ENCODE measurements at places on chromosomes 16 and 17. TPM values are rescaled to one million over a fixed set of nuclear protein-coding genes. Genes with fewer than 3 reads are reported as not detected.

DNA sequence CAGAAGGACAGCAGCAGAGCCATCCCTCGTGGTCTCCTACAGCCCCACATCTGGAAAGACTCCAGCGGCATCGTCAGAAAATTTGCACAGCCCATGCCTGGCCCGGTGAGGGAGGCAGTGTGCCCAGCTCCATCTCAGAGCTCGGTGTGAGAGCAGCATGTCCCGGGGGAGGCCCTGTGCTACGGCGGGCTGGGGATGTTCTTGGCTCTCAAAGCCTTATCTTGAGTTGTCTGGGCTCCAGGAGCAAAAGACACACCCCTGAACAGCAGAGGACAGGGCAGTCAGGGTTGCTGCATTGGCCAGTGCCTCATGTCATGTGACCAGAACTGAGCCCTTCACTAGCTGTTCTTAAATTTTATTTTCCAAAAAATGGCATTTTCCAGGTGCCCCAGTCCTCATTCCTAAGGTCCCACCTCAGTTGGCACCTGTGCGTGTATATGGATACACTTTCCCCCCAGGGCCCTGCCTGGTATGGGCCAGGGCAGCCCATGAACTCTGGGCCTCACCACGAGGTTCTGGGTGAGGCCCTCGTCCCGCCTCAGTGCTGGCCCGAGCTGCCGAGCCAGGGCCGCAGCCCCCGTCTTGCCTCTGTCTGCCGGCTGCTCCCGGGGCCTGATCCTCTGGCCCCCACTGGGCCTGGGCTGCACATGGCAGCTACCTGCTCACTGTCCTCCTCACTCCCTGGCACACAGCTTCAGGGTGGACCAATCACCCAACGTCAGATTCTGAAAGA lies 3.0 kb downstream of the NUDT16L1 start:
- H3K36me3 ChIP-seq: peaks cover 6% of the 10 kb centered on the region
- no peaks in the 10 kb centered on the region for H3K4me1 ChIP-seq
- H3K27ac ChIP-seq: no peak overlapping the region
- no peak for DNase-seq
- peak overlapping the region; percentile 88 for H3K4me3 ChIP-seq

DNA sequence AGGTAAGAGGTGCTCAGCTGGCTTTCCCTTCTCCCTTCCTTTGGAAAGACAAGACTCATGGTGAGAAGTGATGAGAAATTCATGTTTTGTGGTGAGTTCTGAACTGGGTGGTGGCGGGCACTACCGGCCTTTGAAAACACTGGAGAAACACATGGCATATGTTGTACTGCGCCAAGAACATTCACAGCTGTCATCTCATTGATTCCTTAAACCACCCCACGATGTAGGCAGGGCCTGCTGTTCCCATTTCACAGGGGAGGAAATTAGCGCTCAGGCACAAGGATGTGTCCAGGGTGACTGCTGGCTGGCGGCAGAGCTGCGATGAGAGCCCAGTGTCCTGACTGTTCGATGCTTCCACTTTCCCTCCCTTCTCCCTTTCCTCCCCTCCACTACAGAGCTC lies 1.6 kb upstream of the DOC2B start:
- DNase-seq: no peak
- no peak overlapping the region for H3K4me3 ChIP-seq
- no peak overlapping the region for H3K27ac ChIP-seq
- peaks cover 5% of the 10 kb centered on the region for H3K4me1 ChIP-seq
- peaks cover 77% of the 10 kb centered on the region for H3K27me3 ChIP-seq

DNA sequence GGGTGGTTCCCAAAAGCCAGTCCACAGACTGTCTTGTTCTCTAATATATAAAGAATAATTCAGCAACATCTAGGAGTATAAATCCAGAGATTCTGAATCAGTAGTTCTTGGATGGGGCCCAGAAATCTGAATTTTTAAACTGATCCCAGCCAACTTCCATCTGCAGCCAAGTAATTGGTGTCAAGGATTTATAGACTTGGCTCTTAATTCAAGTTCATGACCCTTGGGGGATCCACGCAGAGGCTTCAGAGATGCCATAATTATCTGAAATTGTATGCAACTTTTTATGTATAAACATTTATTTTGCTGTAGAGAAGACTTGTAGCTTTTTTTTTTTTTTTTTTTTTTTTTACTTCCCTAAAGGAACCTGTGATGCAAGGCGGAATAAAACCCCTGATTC lies 60.6 kb downstream of the HLF start:
- H3K27ac ChIP-seq: no peak overlapping the region
- H3K27me3 ChIP-seq: no peaks in the 10 kb centered on the region
- H3K4me1 ChIP-seq: no peaks in the 10 kb centered on the region

DNA sequence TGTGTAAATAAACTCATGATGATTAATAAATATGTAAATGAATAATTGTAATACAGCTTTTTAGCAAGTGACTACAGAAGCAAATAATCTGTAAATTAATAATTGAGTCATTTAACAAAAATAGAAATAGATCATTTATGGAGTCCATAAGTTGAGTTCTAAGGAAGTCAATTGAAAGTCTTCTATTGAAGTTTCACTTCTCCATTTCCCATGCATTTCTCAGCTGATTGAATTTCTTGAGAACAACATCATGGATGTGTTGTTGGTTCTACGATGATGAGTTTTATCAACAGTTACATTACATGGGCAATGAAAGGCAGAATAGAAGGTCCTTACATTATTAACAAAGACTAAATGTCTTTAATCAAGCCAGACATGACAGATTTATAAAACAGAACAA lies 290.4 kb downstream of the MAP2K6 start:
- no peak overlapping the region for H3K4me3 ChIP-seq
- no peaks in the 10 kb centered on the region for H3K36me3 ChIP-seq
- H3K27ac ChIP-seq: no peak overlapping the region
- no peaks in the 10 kb centered on the region for H3K4me1 ChIP-seq
- DNase-seq: no peak
- H3K27me3 ChIP-seq: no peaks in the 10 kb centered on the region

GRCh38 chr17:7022781-7023571 lies at the start of gene BCL6B:
BCL6B (plus strand) TSS chr17:7023050; CDS start chr17:7023672, 622 bp downstream.
- H3K36me3 ChIP-seq: no peaks in the 10 kb centered on the region
- peaks cover 51% of the 10 kb centered on the region for H3K27me3 ChIP-seq
- H3K4me1 ChIP-seq: peaks cover 30% of the 10 kb centered on the region
- H3K4me3 ChIP-seq: peak within 1 kb of the TSS; percentile 51
- no peak within 1 kb of the TSS for H3K27ac ChIP-seq

DNA sequence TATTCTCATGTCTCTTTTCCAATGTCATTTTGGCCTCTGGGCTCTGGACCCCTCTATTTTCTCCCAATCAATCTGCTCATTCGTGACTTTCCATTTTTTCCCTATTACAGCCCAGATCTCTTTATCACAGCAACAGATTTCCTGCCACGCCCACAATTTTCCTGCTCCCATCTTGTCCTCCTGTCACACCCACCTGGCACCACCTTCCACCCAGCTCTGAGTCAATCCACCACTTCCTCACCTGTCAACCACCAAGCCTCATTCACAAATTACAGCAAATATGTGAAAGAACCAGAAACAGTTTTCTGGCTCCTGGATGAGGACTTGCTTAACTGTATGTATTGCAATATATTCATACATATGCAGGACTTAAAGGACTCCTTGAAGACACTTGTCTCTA lies 311.3 kb downstream of the GRIN2A start:
- H3K36me3 ChIP-seq: no peaks in the 10 kb centered on the region
- no peak for DNase-seq
- no peak overlapping the region for H3K4me3 ChIP-seq

DNA sequence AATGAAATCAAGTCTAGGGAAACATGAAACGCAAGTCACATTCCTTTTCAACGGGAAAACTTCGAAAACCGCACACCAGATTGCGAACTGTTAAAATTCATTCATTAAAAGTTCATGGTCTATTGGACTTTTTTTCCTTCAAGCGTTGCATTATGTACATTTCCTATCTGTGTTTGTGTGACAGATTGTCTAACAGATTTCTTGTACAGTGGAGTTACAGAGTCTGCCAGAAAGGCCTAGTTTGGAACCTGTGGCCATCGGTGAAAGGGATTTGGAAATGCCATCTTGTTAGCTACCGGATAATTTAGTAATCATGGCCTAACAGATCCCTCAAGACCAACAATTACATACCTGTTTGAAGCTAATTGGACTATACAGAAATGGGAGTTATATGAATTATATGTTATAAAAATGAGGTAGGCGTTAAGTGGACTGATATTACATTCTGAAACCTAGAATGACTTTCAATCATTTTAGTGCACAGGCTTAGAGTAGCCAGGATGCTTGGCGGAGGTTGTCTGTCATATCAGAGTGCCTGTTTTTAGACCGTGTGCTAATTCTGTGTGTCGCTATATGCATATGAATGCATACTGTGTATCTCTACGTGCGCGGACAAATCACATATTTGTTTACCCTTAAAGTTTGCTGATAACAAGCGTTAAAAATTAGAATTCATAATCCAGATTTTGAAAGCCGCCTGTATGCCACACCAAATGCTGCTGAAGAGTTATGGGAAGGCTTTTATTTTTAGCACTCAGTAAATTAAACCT lies 885.4 kb upstream of the RBFOX1 start:
- DNase-seq: no peak
- no peaks in the 10 kb centered on the region for H3K36me3 ChIP-seq

DNA sequence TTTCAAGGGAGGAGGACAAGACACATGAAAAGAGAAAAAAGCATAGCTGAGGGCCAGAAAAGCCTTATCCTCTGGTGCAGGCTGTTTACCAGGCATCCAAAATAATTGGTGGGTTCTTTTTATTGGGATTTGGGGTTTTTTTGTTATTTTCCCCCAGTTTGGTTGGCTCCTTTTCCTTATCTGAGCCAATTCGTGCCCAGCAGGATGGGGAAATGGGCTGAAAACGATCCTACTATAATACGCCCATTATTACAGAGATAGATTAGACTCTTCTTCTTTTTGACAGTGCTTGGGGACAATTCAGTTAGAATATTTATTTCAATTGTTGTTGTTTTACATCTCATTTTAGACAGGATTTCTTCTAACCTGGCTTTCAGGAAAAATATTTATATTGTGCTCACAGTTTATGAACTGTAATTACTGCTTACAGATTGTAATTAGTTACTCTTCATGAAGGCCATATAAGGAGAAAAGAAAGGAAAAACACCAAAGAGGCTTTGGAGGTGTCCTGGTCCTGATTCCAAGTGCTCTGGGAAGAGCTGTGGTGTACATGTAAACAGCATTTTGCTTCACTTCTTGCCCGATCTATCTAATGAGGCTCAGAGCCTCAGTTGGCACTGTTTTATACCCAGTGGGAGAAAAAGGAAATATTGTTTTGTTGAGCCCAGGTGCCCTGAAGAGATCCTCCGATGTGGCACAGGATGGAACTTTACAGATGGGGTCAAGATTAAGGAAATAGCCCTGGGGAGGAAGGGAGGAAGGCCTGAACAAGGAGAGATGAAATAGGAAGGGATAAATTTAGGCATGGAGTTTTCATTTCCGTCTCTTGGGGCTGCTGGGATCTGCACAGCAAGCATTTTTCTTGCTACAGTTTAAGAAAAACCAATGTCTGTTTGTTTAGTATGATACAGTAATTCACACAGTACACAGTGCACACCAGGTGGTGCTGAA lies 611 bp upstream of the ANKRD40 start:
- no peak for DNase-seq
- H3K27me3 ChIP-seq: no peaks in the 10 kb centered on the region
- H3K27ac ChIP-seq: peak overlapping the region; percentile 91
- H3K4me1 ChIP-seq: peaks cover 45% of the 10 kb centered on the region
- peak overlapping the region; percentile 97 for H3K4me3 ChIP-seq

GRCh38 chr17:33175562-33175961 lies 117.5 kb downstream of the ASIC2 start:
- H3K27me3 ChIP-seq: peaks cover 68% of the 10 kb centered on the region
- DNase-seq: no peak
- H3K36me3 ChIP-seq: no peaks in the 10 kb centered on the region
- no peak overlapping the region for H3K27ac ChIP-seq

- no peak overlapping the region for H3K27ac ChIP-seq
- no peaks in the 10 kb centered on the region for H3K4me1 ChIP-seq
- peaks cover 4% of the 10 kb centered on the region for H3K27me3 ChIP-seq
- H3K4me3 ChIP-seq: no peak overlapping the region
Observed at GRCh38 chr17:55870044-55870443, 119.2 kb downstream of the PCTP start.

DNA sequence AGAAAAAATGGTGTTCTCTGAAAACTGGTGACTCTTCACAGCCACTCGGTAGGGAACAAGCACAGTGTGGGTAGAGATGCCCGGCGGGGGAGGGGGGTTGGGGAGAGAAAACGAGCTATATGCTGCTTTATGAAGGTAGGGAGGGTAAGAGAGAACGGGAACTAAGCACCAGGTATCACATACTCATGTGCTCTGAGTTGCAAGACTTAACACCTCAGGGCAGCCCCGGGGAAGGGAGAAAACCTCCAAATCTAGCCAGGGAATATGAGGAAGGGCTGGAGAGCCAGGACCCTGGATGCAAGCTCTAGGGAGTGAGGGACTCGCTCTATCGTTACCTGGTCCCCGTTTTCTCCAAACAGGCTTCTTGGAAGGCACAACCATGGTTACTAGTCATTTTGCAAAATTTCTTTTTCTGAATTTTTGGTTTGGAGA lies 35.3 kb downstream of the HIC1 start:
- H3K4me3 ChIP-seq: no peak overlapping the region
- peaks cover 3% of the 10 kb centered on the region for H3K36me3 ChIP-seq
- H3K27ac ChIP-seq: no peak overlapping the region
- H3K4me1 ChIP-seq: peaks cover 48% of the 10 kb centered on the region
- DNase-seq: no peak
- no peaks in the 10 kb centered on the region for H3K27me3 ChIP-seq

- H3K27ac ChIP-seq: no peak overlapping the region
- H3K36me3 ChIP-seq: no peaks in the 10 kb centered on the region
- peaks cover 38% of the 10 kb centered on the region for H3K4me1 ChIP-seq
- no peak for DNase-seq
Observed at GRCh38 chr16:87851141-87851587, 18.1 kb downstream of the SLC7A5 start.

DNA sequence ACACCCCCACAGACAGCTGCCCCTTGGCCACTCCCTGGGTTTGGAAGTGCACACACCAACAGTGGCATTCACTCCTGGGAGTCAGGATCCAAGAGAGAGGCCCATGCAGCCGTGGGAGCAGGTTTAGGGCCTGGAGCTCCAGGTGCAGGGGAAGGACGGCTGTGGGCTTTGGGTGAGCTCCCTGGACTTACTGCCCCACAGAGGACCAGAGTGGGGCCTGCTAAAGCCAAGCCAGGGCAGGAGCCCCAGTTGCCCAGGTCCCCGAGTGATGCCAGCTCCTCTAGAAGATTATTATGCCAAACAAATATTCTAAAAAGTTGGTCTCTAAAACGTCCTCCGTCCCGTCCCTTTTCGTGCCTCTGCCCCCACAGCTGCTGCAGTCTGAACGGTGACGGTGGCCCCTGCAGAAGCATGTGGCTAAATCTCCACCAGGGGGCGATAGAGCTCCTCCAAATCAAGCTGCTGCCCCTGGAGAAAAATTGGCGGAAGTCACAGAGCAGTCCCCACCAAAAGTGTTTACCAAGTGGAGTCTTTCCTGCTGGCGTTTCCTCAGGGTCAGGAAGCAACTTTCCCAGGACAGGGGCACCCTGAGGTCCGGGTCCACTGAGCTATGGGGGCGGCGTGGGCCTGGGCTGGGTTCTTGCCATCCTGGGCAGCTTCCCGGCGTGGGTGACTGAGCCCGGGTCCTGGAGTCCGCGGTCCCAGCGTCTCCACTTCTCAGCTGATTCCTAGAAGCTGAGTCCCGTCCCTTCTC lies 4.2 kb downstream of the ARMC7 start:
- no peaks in the 10 kb centered on the region for H3K27me3 ChIP-seq
- H3K27ac ChIP-seq: peak overlapping the region; percentile 88
- H3K36me3 ChIP-seq: no peaks in the 10 kb centered on the region
- peak overlapping the region; percentile 67 for H3K4me3 ChIP-seq
- peak; percentile 92 for DNase-seq

The KRTAP4-9 gene
- total RNA-seq: not detected

The TBC1D28 gene
- total RNA-seq: 0.26 TPM

The ACSM5 gene
- total RNA-seq: not detected

The B4GALNT2 gene
- not detected for total RNA-seq

The CCL16 gene
- total RNA-seq: not detected

The DCUN1D3 gene
- total RNA-seq: 13.5 TPM

The TMEM220 gene
- total RNA-seq: 5.0 TPM

The BTBD17 gene
- total RNA-seq: 12.3 TPM

The SHPK gene
- total RNA-seq: 21.8 TPM
